ENCODE measurements at places on chromosomes 1 and 21.

DNA sequence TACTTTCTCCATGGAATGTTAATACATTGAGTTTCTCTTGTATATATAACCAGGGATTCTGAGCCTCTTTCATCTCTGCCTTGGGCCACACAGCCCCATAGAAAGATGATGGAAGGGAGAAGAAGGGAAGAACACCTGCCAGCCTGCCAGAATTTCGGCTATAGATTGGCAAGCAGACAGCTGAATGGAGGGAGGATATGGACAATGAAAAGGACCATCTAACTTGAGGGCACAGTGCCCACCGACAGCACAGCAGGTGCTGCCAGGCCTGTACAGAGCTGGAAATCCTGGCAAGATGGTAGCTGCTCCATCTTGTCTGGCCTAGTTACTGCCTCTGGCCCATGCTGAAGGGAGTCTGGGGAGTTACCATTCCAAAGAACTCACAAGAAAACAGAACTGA, 244.3 kb downstream of the FGGY start:
- DNase-seq = no peak

DNA sequence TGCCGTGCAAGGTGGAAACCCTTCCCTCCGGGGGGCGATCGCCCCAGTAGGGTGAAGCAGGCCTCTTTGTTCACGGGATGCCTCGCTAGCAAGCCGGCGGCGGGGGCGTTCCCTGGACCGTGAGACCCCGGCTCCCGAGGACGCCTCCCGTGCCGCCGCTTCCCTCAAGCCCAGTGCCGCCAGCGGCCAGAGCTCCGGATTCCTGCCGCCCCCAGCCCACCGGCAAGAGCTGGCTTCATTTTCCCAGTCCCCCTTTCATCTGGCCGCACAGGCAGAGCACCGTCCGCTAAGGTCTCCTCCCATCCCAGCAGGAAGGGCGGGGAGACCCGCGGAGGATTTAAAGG, 16.3 kb downstream of the IER5 start:
- DNase-seq = no peak

- DNase-seq = no peak
Observed at GRCh38 chr1:35475856-35476674, 81.1 kb downstream of the KIAA0319L start.

- DNase-seq = no peak
Observed at GRCh38 chr1:31639543-31639942, 5.1 kb downstream of the PEF1 start.

DNA sequence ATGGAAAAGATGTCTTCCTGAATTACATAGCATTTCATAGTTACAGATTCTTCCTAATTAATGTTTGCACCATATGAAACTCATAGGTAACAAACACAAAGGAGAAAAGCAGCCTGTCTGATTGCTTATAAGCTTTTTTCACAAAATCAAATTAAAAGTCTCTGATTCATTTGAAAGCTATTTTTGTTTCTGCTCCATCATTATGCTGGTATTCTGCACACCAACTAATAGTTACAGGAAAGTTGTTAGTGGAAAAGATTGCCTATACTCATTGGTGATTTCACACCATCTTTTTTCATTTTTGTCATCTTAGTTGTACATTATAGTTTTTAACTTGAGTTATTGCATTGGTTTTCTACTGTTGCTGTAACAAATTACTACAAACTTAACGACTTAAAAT, 70.0 kb downstream of the PRKAA2 start:
- DNase-seq = no peak

DNA sequence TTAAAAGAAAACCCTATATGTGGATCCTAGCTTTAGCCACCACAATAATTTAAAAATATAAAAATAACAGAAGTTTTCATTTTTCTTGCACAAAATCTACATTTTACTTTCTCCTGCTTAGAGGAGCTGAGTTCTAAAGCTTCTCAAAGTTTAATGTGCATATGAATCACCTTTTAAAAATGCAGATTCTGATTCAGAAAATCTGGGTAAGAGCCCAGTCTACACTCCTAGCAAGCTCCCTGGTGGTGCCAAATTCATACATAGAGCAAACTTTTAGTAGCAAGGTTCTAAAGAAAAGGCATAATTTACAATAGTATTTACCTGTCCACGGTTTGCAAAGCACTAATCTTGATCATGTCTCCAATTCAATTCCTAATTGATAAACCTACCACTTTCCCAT, 19.3 kb downstream of the RSBN1 start:
- no peak for DNase-seq

GRCh38 chr21:33865996-33866575, 49.5 kb downstream of the ATP5PO start:
- no peak for DNase-seq

DNA sequence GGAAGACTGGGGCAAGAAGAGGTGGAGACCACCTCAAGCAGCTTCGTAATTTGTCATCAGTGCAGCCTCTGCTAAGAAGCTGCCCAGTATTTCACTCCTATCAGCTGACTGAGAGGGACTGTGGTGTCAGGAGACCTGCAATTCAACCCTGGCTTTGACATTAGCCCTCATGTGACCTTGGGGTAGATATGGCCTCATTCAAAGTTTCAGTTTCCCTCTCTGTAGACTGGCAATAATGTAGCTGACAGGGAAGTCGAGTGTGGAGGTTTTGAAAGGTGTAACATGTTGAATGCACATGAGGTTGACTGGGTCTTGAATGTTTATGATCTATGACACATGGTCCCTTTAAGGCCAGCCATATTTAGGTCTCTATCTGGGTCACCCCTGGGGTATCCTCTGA, 2.2 kb upstream of the SPRR4 start:
- DNase-seq = no peak

DNA sequence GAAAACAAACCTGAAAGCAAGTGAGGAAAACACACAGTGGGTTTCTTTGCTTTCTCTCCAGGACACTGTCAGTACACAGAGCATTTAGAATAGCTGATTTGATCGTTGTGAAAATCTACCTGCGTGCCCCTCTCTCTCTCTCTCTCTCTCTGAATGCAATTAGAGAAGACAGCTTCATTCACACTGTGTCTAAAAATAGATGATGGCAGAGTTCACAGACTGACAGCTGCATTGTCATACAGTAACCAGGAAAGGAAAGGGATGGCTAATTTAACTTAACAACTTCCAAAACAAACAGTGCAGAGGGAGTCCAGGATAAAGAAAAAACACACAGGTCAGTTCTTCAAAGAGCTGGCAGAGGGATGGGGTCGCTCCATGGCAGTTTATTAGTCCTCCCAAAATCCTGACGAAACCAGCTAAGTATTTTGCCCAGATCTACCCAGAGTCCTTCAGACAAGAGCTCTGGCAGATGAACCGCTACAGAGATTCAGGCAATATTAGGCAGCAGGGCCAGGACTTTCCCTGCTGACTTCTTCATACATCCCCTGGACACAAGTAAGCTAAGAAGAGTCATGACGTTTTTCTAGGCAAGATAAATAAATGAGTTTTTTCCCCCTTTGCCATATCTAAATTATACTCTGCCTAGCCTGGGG, 58.9 kb downstream of the WLS start:
- DNase-seq = no peak

DNA sequence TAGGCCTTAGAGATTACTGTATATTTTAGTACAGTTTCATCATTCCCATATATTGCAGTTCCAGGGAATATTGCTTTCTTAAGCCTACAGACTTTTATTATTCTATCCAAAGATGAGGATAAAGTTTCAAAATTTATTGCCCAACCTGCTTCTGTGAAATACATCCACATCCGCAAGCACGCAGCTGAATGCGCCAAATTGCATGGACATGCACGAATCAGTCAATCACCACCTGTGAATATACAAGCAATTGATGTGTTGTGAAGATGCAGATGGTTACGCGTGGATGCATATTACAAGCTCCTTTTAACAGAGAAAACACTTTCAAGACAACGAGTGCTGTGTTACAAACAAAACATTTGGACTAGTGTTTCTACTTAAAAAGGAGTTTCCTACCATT, 577.8 kb upstream of the PLXNA2 start:
- no peak for DNase-seq

DNA sequence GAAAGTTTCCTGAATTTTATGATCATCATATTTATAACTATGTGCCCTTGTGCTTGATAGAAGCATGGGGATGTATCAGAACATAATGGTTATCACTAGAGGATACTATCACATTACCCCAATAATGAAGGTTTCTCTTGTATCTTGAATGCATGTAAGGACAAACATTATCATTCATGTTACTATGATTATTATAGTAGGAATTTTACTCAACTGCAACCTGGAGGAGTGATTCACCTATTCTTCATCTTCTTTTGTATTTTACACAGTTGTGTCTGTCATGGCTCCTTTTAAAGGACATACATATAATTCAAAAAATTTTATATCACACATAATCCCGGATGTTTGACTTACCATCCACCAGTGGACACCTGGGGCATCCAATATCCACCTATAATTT, 143.8 kb upstream of the TMPRSS15 start:
- no peak for DNase-seq

- no peak for DNase-seq
Observed at GRCh38 chr1:233446935-233447334, 119.4 kb downstream of the MAP3K21 start.

- no peak for DNase-seq
Observed at GRCh38 chr1:8711151-8711550, 106.3 kb downstream of the RERE start.

DNA sequence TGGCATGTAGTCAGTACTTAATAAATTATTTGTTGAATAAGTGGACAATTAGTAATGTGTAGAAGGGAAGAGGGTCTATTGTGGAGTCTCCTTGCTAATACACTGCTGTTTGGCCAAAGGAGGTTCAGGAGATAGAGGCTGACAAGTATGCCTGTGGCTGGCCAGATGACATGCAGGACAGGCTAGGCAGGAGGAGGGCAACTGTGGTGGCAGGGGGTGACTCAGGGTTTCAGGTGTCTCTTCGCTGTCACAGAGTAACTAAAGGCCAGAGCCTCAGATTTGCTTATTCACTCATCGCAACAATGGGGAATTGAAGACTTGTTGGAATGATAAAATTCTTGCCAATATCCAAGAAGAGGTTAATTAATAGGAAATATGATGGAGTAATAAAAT, 33.1 kb downstream of the THRAP3 start:
- no peak for DNase-seq

All from bone marrow (tissue), 2 donors.